Midbrain (tissue), 1 donor: ENCODE measurements at places on chromosomes 7 and 10.

GRCh38 chr10:70462349-70462984 is 16.1 kb upstream of the PALD1 start:
- DNase-seq, result peak; percentile 76

- DNase-seq, result no peak
Observed at GRCh38 chr7:158658475-158658874, 46.1 kb downstream of the NCAPG2 start.

- DNase-seq, result no peak
Observed at GRCh38 chr10:33889371-33889770, 554.9 kb upstream of the NRP1 start.

DNA sequence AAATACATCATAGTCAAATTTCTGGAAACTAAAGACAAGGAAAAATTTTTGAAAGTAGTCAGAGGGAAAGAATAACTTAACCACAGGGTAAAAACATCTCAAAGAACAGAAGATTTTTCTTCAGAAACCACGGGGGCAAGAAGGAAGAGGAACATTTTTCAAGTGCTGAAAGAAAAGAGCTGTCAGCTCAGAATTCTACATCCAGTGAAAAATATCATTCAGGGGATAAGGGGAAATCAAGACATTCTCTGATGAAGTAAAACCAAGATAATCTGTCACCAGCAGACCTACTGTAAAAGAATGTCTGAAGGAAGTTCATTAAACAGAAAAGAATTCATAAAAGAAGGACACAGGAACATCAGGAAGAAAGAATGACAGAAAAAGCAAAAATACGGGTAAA is 111.2 kb upstream of the TMEM72 start:
- no peak for DNase-seq
